T-cell (primary cell): ENCODE measurements at places on chromosomes 12 and 14.

DNA sequence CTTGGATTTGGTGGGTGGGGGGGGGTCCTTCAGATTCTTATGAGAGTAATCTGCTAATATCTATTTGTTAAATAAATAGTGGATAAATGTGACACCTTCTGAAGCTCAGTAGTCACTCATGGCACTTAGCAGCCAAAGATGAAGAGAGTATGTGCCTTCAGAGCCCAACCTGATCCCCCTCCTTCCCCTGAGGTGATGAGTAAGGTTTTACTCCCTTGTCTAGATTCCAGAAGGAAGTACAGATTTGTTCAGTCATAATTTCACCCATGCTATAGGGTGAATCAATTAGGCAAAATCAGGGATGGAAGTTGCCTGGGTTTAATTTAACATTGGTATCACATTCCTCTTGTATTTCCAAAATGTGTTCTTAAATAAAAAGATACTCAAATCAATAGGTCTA, 340.3 kb upstream of the ATP2B1 start:
- no peaks in the 10 kb centered on the region for H3K4me1 ChIP-seq
- no peak for DNase-seq
- H3K27me3 ChIP-seq: no peaks in the 10 kb centered on the region
- H3K4me3 ChIP-seq: no peak overlapping the region
- H3K36me3 ChIP-seq: no peaks in the 10 kb centered on the region

- H3K27ac ChIP-seq: no peak overlapping the region
- H3K27me3 ChIP-seq: no peaks in the 10 kb centered on the region
- no peak for DNase-seq
- no peak overlapping the region for H3K4me3 ChIP-seq
Observed at GRCh38 chr14:103127356-103127755, 4.1 kb downstream of the TNFAIP2 start.

- no peaks in the 10 kb centered on the region for H3K36me3 ChIP-seq
- no peaks in the 10 kb centered on the region for H3K4me1 ChIP-seq
- no peak for DNase-seq
Observed at GRCh38 chr12:38160318-38161122, 156.1 kb upstream of the ALG10B start.

DNA sequence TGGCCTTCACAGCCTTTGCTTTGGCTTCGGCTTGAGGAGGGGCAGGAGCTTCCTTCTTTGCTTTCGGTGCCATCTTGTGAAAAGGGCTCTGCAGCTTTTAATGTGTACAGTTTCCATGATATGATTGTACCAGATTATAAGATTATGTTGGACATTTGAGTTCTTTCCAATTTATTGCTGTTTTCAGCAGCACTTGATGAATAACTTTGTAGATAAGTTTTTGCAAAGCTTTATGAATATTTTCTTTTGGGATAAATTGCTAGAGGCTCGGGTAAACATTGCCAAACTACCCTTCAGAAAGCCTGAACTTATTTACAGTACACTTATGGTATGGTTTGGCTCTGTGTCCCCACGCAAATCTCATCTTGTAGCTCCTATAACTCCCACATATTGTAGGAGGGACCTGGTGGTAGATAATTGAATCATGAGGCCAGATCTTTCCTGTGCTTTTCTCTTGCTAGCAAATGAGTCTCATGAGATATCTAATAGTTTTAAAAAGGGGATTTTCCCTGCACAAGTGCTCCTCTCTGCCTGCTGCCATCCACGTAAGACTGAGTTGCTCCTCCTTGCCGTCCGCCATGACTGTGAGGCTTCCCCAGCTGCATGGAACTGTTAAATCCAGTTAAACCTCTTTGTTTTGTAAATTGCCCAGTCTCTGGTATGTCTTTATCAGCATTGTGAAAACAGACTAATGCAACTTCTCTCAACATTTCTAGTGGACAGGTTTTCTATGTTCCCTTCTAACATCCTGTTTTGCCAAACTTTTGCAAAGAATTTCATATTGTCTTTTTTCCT, 70.4 kb downstream of the RCOR1 start:
- H3K36me3 ChIP-seq: no peaks in the 10 kb centered on the region
- H3K4me3 ChIP-seq: no peak overlapping the region
- no peaks in the 10 kb centered on the region for H3K4me1 ChIP-seq

GRCh38 chr14:80958939-80959338, 3.5 kb downstream of the TSHR start:
- peak overlapping the region; percentile 67 for H3K27ac ChIP-seq
- H3K4me3 ChIP-seq: no peak overlapping the region
- H3K4me1 ChIP-seq: peaks cover 23% of the 10 kb centered on the region
- no peaks in the 10 kb centered on the region for H3K27me3 ChIP-seq
- DNase-seq: no peak

DNA sequence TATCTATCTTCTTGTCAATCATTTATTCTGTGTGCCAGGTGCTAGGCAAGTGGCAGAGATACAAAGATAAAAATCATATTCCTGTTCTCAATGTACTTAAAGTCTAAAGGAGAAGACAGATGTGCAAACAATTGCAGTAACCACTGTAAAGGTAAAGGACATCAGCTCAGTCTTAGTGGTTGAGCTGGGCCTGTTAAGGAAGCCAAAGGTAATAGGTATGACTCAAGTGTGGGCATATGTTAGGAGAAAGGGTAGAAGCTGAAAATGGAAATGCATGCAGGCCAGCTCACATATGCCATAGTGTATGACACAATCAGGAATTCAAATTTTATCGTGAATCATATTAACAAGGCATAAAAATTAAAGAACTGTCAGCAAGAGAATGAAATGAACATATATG, 49.8 kb downstream of the FAR2 start:
- H3K4me3 ChIP-seq: no peak overlapping the region
- DNase-seq: no peak
- H3K27ac ChIP-seq: no peak overlapping the region
- H3K27me3 ChIP-seq: no peaks in the 10 kb centered on the region

DNA sequence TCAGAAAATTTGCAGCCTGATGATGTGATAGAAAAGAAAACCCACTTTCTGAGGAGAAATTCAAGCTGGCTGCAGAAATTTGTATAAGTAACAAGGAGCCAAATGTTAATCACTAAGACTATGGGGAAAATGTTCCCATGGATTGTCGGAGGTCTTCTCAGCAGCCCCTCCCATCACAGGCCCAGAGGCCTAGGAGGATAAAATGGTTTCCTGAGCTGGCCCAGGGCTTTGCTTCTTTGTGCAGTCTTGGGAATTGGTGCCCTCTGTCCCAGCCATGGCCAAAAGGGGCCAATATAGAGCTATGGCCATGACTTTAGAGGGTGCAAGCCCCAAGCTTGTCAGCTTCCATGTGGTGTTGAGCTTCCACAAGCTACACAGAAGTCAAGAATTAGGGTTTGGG, 335.9 kb downstream of the ATP23 start:
- H3K27me3 ChIP-seq: no peaks in the 10 kb centered on the region
- DNase-seq: no peak
- H3K4me1 ChIP-seq: no peaks in the 10 kb centered on the region
- H3K4me3 ChIP-seq: no peak overlapping the region
- no peaks in the 10 kb centered on the region for H3K36me3 ChIP-seq

DNA sequence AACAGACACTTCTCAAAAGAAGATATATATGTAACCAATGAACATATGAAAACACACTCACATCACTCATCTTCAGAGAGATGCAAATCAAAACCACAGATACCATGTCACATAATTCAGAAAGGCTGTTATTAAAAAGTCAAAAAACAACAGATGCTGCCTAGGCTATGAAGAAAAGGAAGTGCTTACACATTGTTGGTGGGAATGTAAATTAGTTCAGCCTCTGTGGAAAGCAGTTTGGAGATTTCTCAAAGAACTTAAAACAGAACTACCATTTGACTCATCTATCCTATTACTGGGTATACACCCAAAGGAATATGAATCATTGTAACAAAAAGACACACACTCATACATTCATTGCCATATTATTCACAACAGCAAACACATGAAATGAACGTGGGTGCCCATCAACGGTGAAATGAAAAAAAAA, 35.1 kb downstream of the EIF2S3B start:
- H3K4me3 ChIP-seq: no peak overlapping the region
- no peaks in the 10 kb centered on the region for H3K36me3 ChIP-seq
- H3K27me3 ChIP-seq: no peaks in the 10 kb centered on the region
- H3K4me1 ChIP-seq: no peaks in the 10 kb centered on the region
- H3K27ac ChIP-seq: no peak overlapping the region

DNA sequence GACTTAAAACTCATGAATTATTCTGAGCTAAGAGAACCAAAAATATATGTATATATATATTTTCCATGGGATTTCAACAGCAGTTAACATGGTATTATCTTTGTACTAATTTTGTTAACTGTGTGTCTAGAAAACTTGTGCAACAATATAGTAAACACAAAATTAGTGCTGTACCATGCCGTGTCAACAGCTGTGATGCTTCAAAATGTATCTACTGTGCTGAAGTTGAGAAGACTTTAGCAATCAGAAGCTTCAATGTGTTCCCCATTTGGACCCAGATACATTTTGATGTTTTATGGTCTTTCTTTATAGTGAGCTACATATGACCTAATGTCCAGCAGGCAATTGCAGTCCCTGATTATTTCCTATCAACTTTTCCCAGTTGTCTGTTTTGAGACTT, 405.7 kb downstream of the DIO2 start:
- no peak overlapping the region for H3K4me3 ChIP-seq
- no peaks in the 10 kb centered on the region for H3K4me1 ChIP-seq
- H3K27me3 ChIP-seq: no peaks in the 10 kb centered on the region
- no peak for DNase-seq
- H3K36me3 ChIP-seq: no peaks in the 10 kb centered on the region

GRCh38 chr12:100656141-100656540, 82.7 kb downstream of the GAS2L3 start:
- no peak overlapping the region for H3K4me3 ChIP-seq
- no peaks in the 10 kb centered on the region for H3K36me3 ChIP-seq
- no peaks in the 10 kb centered on the region for H3K4me1 ChIP-seq
- no peak overlapping the region for H3K27ac ChIP-seq

DNA sequence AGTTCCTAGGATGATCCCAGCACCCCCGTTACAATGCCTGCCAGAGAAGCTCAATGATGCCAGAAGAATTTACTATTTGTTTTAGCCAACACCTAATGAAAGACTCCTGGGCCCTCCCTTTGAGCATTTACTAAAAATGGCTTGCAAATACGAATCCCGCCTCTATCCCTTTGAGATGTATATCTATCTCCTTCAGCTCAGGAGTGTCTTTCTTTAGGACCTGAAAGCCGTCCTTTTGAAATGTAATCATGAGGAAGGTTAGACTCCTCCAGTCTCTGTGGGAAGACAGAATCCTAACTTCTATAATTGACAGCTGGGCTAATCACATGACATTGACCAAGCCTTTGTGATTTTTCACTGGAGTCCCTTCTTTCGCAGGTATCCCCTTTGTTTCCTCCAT, 19.2 kb upstream of the DYNC1H1 start:
- H3K27me3 ChIP-seq: peaks cover 4% of the 10 kb centered on the region
- no peak overlapping the region for H3K27ac ChIP-seq
- no peaks in the 10 kb centered on the region for H3K36me3 ChIP-seq
- no peak overlapping the region for H3K4me3 ChIP-seq
- no peaks in the 10 kb centered on the region for H3K4me1 ChIP-seq

- H3K27ac ChIP-seq: peak overlapping the region; percentile 70
- H3K27me3 ChIP-seq: no peaks in the 10 kb centered on the region
- H3K4me3 ChIP-seq: no peak overlapping the region
- H3K36me3 ChIP-seq: no peaks in the 10 kb centered on the region
- peak; percentile 80 for DNase-seq
Observed at GRCh38 chr14:106185837-106186233, 659.5 kb downstream of the TMEM121 start.

- H3K27ac ChIP-seq: no peak overlapping the region
- no peaks in the 10 kb centered on the region for H3K4me1 ChIP-seq
- no peak for DNase-seq
- H3K36me3 ChIP-seq: no peaks in the 10 kb centered on the region
- no peaks in the 10 kb centered on the region for H3K27me3 ChIP-seq
Observed at GRCh38 chr12:3035815-3036702, 41.1 kb upstream of the TSPAN9 start.

DNA sequence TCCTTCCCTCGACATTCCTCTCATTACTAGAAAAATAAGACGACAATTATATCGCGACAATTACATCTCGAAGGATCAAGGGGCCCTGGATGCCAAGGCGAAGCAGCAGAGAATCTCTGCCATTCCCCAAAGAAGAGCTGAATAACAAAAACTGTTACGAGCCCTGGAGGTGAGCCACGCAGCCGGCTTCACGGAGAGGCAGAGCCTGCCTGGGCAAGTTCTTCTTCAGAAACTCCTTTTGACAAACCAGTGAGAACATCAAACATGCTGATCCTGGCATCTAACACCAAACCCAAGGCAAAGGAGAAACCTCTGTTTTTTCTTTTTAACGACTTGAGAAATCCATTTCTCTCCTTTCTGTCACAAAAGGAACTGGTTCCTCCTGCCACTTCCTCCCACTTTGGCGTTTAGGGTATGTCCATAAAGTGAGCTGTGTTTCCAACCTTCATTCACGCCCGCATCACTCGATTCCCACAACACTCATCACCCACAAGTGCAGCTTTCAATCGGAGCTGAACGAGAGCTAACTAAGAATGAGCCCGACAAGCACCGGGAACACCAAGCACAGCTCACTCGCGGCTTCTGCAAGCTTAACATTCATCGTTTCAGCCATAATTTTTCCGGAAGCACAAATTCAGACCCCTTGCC, 21.5 kb downstream of the CCDC88C start:
- peaks cover 75% of the 10 kb centered on the region for H3K4me1 ChIP-seq
- H3K27me3 ChIP-seq: no peaks in the 10 kb centered on the region
- no peak for DNase-seq
- H3K4me3 ChIP-seq: no peak overlapping the region
- H3K36me3 ChIP-seq: no peaks in the 10 kb centered on the region

DNA sequence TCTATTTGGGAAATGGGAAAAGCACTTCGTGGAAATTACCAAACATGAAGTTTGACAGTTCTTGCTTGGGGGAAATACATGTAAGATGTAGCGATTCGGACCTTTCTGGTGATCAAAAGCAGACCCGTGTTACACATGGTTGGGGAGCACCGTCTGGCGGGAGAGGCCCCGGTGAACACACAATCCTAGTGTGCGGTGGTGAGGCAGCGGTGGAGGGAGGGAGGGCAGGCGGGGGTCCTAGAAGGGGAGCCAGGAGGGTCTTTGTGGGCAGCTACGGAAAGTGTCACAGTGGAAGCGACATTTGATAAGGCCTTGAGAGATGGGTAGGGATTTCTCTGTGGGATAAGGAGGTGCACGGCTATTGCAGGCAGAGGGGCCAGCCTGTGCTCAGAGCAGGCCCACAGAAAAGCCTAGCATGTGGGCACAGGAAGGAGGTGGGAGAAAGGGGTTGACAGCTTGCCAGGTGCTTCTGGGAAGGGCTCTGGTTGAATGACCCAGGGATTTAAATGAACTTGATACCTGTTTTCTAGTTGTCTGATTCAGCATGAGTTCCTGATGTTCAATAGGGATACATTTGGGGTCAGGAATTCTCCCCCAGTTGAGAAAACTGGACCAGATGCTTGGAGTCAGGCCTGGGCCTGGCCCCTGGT, 7.2 kb downstream of the MVK start:
- no peaks in the 10 kb centered on the region for H3K27me3 ChIP-seq
- no peak overlapping the region for H3K4me3 ChIP-seq
- H3K4me1 ChIP-seq: no peaks in the 10 kb centered on the region
- DNase-seq: no peak

GRCh38 chr12:105548626-105549025, 218.1 kb downstream of the C12orf75 start:
- H3K27ac ChIP-seq: no peak overlapping the region
- no peaks in the 10 kb centered on the region for H3K4me1 ChIP-seq
- DNase-seq: no peak
- H3K36me3 ChIP-seq: no peaks in the 10 kb centered on the region
- H3K27me3 ChIP-seq: peaks cover 5% of the 10 kb centered on the region

GRCh38 chr14:25074099-25074685, 24.2 kb upstream of the STXBP6 start:
- no peak overlapping the region for H3K4me3 ChIP-seq
- H3K27me3 ChIP-seq: peaks cover 2% of the 10 kb centered on the region
- no peaks in the 10 kb centered on the region for H3K36me3 ChIP-seq
